Small intestine (tissue), 16 donors: ENCODE measurements at places on chromosomes 11 and 22.
A peak's percentile ranks its signal among the peaks of the same experiment; 100 is the strongest.

GRCh38 chr11:8839306-8839956 lies 71.6 kb upstream of the AKIP1 start:
- DNase-seq = no peak

DNA sequence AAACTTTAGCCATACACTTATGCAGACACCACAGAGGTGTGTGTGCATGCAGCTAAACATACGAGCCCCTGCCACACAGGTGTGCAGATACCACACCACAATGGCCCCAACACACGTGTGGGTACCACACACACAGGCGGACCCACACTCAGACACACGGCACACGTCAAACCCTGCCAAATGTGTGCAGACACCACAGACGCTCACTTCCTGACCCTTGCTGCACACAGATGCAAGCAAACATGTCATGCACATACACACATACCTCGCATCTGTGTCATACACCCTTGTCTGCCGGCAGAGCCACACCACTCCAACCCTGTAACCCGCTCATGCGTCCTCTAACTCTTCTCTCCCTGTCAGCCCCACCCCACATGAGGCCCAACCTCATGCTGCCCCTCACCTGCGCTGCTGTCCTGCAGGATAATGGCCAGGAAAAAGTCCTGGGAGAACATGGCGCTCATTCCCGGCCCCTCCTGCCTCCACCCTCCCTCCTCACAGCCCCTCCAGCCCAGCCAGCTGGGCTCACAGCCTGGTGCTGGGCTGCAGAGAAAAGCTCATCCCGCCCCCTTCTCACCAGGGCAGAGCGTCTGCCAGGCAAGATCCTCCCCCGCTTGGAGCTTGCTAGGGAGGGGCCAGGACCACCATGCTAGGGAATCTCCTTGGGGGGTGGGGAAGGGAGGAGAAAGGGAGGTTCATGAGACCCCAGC lies 14.2 kb downstream of the SMPD1 start:
- peak; percentile 27 for DNase-seq

DNA sequence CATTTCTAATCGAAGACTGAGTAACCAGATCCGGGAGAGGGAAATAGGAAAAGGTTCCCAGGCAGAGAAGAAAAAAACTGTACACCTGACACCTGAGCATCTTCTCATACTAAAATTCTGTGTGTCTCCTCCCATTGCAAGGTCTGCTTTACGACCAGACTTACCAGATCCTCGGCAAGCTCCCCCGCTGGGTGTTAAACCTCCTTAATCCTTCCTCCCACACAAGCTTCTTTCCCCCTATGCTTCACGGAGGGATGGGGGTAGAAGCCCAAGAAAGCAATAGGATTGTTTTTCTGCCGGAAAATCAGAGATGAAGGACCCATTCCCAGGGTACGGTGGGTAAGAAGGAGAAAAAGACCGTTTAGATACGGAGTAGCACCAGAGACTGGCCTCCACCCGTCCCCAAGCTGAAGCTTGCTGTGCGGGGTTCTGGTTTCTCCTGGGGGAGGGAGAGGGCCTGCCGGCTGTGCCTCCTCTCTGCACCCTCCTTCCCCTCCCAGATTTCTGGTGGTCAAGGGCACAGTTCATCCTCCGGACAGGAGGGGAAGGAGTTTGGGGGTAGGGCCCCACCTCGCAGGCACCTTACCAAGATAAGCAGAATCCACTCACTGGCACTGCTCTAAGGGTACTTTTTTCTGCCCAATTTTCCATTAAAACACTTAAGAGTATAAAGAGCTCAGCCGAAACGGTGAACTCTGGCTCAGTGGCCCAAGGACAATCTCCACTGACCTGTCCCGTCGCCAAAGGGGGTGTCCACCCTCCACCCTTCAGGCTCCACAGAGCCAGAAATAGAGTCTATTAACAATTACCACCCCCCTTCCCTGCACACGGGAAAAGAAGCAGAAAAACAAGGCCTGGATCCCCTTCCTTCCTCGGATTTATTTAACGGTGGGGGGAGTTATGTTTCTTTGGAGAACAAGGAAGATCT lies 1.2 kb downstream of the TOB2 start:
- DNase-seq = peak; percentile 51

- no peak for DNase-seq
These were observed 563 bp upstream of the PSMA1 start for GRCh38 chr11:14520747-14521151.

DNA sequence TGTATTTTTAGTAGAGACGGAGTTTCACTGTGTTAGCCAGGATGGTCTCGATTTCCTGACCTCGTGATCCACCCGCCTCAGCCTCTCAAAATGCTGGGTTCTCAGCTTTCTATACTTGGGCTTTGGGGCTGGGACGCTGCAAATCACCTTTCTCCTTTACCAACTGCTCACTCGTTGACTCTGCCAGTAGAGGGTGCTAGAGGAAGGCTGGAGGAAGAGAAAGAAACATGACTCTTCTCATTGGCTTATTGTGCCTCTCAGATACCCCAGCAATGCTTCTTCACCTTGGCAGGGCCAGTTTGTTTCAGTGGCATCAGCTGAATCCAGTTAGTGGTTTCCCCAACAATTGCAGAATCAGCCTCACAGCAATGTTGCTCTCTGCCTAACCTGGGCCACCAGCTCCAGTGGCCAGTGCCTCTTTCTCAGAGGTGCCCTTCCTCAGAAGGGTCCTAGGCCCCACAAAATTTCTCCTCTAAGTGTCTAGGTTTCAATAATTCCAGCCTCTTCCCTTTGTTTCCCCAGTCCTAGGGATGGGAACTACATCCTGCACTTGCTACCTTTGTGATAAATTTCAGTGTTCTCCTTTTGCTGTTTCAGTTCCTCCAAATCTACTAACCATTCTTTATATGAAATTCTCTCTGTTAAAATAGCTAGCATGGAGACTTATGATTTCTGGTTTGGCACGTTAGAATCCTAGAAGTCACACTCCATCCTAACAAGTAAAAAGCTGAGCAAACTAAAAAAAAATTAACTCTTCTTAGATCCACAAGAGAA lies 71.5 kb upstream of the VSTM5 start:
- DNase-seq = peak; percentile 62

DNA sequence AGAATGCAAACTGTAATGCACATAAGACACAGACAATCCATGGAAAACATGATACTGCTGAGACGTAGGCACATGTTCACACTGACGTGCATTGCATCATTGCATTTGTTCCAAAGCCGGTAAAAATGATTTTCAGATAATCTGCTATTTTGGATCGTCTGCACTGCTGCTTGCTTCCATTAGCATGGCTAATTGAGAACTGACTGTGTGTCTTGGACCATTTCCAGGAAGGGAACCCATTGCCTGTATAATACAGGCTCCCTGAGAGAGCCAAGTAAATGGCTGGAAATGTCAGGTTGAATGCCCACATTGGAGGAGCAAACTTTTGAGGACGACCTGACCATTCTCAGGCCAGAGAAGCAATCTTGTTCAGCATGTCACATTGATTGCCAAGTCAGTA lies 304.8 kb downstream of the ST3GAL4 start:
- no peak for DNase-seq

DNA sequence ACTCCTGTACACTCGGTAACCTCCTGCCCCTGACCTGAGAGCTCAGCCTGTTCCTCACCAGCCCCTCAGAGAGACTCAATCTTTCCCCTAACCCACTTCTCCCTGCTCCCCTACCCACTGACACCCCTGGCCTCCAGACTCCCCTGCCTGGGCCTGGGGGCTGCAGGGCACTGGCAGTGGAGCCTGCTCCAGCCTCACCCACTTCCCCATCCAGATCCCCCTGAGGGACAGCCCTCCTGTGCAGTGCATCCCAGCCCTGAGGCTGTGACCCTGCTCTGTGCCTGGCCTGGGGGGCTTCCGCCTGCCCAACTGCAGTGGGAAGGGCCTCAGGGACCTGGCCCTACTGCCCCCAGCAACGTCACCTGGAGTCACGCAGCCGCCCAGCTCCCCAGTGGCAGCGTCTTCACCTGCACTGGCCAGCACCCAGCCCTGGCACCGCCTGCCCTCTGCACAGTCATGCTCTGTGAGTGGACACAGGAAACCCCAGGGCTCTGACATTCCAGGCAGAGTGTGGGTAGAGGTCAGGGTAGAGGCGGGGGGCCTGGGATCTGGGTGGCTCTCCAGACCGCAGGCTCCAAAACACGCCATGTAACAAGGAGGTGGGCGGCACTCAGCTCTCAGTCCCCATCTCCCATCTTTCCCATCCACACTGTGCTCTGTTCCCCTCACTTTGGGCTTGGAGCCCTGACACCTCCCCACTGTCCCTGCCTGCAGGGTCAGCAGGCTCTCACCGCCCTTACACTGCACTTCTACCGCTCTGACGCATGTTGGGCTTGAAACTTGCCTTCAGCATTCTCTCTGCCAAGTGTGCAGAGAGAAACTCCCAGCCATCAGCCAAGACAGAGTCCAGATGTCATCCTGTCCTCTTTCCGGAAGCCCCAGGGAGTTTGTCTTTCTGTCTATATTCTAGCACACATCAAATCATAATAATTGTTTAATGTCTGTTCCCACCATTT lies 5.1 kb downstream of the VSIG10L2 start:
- DNase-seq = no peak

GRCh38 chr22:46355369-46355995 lies 20.0 kb downstream of the TRMU start:
- peak; percentile 51 for DNase-seq

DNA sequence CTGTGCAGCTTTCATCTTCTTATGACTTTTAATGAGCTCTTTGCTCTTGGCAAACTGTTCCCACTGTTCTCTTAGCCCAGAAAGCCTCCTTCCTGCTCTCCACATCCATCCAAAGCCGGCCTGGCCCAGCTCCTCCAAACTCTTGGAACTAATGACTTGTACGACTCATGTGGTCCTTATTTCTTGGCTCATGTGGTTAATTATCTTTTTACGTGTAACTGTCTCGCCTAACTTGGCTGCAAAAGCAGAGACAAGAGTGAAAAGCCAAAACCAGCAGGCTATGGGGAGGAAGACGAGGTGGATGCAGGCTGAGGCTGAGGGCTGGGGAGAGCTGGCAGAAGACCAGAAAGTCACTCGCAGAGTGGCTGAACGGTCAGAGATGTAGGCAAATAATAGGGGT lies 5.5 kb downstream of the CSNK2A3 start:
- no peak for DNase-seq

DNA sequence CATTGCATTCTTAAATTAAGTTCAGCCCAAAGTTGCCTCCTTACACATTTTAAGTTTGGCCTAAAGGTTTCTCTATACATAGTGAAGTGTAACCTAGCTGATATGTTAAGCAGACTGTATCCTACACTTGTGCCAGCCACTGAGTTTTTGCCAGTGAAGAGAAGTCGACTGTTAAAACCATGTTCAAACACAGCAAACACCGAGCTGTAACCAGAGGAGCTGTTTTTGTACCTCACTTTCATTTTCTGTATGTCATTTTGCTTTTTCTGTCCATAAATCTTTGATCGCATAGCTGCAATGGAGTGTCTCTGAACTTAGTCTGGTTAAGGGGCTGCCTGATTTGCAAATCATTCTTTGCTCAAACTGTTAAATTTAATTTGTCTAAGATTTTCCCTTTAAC lies 403.7 kb downstream of the LUZP2 start:
- no peak for DNase-seq

DNA sequence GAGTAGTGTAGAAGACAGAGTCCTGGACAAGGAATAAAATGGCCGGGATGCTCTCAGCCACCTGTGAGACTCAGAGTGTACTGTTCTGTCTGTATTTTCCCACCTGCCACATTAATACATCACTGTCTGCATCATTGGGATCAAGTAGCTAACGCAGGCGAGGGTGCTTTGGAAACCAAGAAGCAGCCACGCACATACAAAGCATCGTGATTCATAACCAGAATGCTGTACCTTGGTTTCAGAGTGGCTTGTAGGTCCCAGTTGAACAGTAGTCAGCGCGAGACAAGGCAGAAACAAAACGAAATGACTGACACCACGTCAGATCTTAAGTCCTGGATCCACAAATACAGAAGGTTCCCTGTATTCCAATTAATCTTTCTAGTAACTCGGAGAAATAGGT lies 198.3 kb downstream of the GRIK4 start:
- DNase-seq = no peak

DNA sequence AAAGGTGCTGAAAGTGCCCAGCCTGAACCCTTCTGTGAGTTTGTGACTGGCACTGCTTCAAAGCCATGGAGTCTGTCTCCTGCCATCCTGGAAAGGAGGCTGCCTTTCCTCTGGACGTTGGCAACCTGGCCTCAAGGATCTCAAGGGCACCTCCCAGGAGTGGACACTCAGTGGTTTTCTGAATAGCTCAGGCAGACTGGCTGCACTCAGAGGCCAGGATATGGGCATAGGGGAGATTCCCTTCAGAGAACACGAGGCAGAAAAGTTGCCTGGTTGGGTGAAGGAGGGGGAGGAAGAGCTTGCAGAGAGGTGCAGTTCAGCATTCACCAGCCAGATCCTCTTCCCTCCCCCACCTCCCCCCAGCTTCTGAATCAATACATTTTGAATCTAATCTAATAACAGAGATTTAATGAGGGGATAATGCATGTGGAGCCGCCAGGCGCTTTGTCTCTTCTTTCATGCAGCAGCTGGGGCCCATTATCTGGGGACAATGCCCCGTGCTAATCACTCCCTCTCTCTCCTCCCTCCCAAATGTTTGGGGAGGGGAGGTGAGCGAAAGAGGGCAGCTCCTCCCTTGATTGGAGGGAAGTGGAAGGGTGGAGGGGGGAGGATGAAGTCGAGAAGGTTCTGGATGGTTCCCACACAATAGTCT lies 17.7 kb downstream of the HTR3A start:
- no peak for DNase-seq

DNA sequence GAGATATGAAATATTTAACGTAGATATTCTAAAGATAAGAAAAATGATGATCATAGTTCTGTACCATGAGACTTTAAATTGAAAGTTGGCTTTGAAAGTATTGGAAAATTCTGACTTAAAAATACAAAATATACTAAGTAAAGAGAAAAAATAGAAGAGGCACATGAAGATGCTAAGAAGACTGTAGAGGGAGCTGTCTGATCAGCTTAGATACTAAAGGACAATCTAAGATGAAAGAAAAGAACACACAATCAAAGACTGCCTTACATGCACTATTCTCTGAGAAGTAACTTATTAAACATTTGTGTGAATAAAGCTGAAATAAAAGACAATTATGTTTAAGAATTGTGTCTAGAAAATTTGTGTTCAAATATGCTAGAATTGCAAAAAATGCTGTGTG lies 55.1 kb downstream of the RBMXL2 start:
- DNase-seq = no peak

- no peak for DNase-seq
These were observed 273.5 kb downstream of the ST3GAL4 start for GRCh38 chr11:126628790-126629621.

DNA sequence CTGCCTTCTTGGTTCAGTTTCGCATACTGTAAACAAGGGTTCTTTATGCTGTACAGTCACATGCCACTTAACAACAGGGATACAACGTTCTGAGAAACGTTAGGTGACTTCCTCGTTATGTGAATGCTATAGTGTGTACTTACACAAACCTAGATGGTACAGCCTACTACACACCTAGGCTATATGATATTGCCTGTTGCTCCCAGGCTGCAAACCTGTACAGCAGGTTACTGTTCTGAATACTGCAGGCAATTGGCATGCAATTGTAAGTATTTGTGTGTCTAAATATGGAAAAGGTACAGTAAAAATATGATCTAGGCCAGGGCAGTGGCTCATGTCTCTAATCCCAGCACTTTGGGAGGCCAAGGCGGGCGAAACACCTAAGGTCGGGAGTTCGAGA lies 85.7 kb upstream of the PRDM11 start:
- DNase-seq = no peak
